ENCODE measurements at places on chromosomes 2 and 18.

DNA sequence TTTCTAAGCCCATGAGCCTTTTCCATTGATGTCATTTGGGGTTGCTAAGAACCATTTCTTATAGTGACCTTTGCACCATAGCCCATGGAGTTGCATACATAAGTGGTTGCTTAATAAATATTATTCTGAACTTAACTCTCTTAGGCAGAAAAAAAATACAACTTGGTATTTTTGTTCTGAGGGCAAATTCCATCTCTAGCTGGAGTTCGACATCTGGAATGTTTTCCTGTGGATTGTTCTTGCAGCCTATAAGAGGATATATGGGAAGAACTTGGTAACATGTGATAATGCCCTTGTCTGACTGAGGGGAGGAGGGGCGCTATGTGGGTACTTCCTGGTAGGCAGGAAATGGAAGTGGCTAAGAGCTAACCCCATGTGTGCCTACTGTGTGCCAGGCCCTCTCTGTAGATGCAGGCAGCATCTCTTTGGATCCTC, 20.7 kb downstream of the IGFBP2 start:
- no peak for DNase-seq

- DNase-seq, result no peak
These were observed 121.1 kb upstream of the TEX51 start for GRCh38 chr2:126777620-126777978.

GRCh38 chr18:46416706-46417638, 240.0 kb downstream of the LOXHD1 start:
- no peak for DNase-seq

GRCh38 chr2:104028061-104028460, 825.9 kb upstream of the POU3F3 start:
- DNase-seq, result no peak

DNA sequence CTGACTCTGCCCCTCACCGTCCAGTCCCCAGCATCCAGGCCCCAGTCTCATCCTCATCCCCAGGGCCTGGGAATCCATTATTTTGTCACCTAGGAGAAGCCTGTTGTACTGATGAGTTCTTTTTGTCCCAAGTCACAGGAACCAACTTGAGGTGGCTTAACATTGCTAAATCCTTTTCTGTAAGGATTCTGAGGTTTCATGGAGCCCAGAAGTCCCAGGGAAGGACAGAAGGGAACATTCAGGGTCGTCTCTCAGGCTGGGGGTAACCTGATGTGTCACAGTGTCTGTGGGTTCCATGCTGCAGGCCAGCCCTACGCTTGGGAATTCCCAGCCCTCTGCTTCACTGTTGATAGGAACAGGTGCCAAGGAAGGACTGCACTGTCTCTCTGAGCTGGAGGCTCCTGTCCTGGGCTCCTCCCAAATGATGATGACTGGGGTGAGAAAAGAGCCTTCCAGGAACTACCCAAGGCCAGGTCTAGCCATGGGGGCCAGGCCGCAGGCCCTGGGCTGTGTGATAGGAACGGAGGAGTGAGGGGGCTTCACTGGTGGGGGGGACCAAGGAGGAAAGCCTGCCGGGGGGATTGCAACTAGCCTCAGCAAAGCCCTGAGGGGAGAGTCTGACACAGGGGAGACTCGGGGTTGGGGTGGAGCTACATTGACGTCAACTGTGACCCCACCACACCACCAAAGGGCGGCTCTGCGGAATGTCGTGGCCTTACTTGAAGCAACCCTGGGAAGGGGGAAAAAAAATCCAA, 145.7 kb downstream of the SMAD7 start:
- DNase-seq, result no peak

GRCh38 chr2:36456227-36457175, 100.9 kb downstream of the CRIM1 start:
- no peak for DNase-seq

GRCh38 chr2:127173057-127173456, 47.0 kb downstream of the CYP27C1 start:
- DNase-seq, result no peak

DNA sequence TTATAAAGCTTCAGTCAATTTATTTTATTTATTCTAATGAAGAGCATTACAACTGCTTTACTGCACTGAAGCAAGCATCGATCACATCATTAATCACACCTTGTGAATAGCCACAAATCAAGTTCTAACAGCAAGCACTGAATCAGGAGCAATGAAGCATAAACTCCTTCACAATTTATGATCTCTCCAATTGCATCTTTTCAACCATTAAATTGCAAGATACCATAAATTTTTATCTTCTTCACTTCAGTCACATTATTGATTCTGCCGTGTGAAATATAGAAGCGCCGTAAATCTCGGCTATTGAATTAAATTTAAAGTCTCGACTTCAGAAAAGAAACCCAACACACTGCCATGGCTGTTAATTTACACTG, 298.7 kb downstream of the CDCA7 start:
- no peak for DNase-seq

GRCh38 chr2:199261239-199261638, 196.5 kb downstream of the SATB2 start:
- no peak for DNase-seq

DNA sequence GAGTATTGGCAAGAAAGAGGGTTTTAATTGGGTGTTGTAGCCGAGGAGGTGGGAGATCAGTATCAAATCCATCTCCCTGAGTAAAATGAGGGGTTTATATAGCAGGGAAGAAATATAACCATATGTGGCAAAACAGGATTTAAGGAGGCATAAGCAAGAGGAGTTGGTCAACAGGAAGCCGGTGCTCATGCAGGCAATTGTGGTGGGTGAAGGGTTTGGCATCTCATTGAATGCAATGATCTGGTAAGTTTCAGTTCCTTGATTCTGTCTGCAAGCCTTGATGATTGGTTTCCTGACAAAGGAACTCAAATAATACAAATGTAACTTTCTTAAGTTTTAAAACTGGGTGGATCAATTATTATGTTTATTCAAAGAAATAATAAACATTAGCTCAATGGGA, 564.4 kb upstream of the LINC00305 start:
- DNase-seq, result no peak

DNA sequence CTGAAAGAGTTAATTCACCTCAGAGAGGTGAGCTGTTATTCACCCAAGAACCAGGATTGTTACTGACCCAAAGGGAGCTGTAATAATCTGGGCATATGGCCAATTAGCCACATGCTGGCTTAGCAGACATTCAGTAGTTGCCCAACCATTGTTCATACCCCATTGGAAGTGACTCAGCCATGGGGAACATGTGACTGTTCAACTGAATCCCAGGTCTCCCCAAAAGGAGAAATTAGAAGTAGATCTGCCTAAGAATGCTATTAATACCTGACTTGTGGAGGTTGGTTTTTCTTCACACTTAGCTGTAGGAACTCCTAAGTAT, 272.6 kb upstream of the UBE2E3 start:
- no peak for DNase-seq

- DNase-seq, result no peak
These were observed 19.3 kb upstream of the CSRNP3 start for GRCh38 chr2:165450156-165450555.

DNA sequence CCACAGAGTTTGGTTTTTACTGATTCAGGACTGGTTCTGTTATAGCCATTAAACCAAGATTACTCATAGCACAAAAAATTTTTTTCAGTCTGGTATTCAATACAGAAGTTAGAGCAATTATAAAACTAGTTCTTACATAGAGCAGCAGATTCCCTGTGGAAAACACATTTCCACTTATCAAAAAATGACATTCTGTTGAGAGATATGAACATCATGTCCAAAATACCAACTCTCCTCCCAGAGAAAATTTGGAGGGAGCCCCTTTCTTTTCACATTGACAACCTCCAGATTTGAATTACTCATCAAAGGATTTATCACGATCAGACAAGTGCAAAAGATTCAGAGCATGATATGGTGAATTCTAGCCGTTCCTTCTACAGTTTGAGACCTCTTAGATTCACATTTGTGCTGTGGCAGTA, 126.8 kb upstream of the SERPINE2 start:
- DNase-seq, result no peak

DNA sequence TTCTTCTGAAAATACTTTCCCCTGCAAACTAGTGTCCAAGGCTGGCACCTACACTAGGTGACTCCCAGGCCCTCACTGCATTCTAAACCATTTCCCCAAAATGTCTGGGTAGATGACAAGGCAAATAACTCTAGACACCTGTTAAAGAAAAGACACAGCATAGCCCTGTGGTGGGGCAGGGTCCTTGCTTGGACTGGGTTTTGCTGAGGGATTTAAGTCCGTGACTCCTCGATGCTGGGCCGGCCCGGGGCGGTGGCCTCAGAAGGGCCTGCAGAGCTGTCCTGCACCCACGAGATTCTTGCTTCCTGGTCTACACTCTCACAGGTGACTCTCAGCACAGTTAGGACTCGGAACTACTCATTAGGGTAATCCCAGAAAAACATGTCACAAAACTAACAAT, 55.2 kb downstream of the MBP start:
- DNase-seq, result no peak

DNA sequence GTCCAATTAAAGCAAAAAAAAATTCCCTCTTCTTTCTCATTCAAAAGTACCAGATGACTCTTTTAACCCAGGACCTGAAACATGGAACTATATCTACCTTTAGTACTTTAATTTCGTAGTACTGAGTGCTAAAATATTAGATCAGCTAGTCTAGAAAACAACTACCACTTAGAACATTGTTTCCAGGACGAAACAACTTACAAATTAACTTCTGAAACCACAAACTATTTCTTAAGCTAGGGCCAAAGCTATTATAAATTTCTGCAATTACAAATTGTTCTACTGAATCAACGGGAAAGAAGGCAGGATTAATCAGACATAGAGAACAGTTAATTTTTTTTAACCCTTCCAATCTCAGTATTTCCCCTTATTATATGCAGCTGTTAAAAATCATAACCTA, 39.9 kb downstream of the DARS1 start:
- DNase-seq, result no peak

DNA sequence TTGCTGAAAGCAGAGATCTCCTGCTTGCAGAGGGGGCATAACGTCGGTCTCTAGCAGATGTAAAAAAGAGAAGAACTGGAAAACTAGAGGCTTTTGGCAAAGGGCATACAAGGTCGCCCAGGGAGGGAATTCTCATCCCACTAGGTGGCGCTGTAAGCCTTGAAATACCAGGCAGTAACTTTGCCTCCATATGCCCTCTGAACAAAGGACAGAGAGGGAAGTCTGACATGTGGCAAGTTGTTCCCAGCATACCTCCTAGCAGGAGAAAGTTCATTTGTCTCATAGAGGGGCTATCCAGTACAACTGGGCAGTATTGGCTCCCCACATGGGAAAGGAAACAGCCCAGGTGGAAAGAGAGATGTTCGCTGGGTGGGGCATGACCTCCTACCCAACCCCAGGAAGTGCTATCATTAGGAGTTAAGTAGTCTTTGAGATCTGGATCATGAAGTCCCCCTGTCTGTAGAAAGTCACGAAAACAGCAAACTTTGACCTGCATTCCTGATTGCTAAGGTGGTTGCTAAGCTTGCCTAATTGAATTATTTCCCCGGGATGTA, 39.9 kb downstream of the STK17B start:
- no peak for DNase-seq

- no peak for DNase-seq
These were observed 558.2 kb upstream of the LINC00305 start for GRCh38 chr18:64707052-64707451.

DNA sequence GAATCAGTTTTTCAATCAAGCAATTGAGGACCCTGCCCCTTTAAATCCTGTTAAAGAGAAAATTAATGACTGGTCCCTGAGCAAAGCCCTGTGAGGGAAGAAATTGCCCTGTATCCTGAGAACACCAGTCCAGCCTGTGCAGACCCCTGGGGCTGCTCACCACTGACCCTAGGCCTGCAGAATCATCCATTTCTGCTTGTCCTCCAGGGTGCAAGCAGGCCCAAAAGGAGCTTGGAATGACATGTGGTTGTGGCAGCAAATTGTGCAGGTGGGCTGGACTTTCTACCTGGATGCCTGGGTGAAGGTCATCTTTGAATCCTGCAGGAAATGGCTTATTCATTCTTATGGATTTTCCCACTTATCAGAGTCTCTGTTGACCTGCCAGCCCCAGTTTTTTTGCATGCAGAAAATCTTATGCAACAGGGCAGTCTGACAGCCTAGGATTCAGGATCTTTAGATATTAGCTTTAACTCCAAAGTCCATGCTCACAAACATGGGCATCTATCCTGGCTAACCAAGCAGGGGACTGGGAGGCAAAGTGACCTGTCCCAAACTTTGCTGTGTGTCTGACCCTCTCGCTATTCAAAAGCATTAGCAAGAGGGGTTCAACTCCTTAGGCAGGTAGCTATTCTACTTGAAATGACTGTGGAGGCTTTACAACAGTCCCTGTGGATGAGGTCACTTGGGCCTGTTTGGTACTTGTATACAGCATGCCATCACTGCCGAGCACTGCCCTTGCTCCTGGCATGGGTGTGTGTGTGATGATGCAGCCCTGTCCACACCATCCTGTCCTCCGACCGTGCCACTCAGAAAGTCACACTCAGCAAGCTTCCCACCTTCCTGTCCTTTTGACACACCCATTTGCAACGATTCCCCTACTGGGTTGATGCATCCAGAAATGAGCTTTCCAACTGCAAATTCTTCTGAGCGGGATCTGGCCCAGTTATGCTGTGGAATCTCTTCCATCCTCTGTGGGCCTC, 85.3 kb downstream of the CAPN13 start:
- DNase-seq, result no peak

DNA sequence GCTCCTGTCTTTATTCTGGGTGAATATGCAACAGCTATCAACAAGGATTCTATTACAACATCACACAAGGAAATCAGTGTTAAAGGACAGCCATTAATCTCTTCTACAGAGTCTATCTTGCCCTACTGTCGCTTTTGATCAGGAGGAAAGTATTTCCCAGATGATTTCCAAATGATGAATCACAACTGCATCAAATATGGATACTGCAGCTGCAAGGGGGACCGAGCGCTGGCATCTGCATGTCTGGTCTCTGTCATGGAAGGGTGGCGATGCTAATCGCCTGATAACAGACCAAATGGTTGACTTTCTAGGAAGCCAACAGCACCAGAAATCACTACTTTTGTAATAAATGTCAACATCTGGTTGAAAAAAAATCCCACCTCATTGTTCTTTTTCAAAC, 21.2 kb upstream of the OR6B3 start:
- DNase-seq, result no peak

- no peak for DNase-seq
These were observed 68.0 kb downstream of the ZFP36L2 start for GRCh38 chr2:43158259-43158880.

- peak; percentile 24 for DNase-seq
These were observed 60.2 kb upstream of the SPP2 start for GRCh38 chr2:233990261-233990798.

GRCh38 chr2:216533609-216534008, 35.0 kb downstream of the RPL37A start:
- DNase-seq, result no peak

DNA sequence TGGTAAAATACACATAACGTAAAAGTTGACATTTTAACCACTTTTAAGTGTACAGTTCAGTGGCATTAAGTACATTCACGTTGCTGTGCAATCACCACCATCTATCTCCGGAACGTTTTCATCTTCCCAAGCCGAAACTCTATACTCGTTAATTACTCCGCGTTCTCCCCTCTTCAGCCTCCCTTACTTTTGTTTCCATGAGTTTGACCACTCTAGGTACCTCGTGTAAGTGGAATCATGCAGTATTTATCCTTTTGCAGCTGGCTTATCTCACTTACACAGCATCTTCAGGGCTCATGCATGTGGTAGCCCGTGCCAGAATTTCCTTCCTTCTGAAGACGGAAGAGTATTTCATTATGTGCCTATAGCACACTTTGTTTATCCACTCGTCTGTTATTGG, 225.2 kb downstream of the SLC4A3 start:
- DNase-seq, result no peak

- no peak for DNase-seq
These were observed 471.6 kb downstream of the MBD2 start for GRCh38 chr18:53752781-53753367.

Measured in stimulated activated CD4-positive, alpha-beta T cell treated with anti-CD3 and anti-CD28 coated beads, TNF-alpha, amount 100 ng/mL, for 1 hour (primary cell).